ENCODE measurements at places on chromosomes 3 and 15. TPM values are rescaled to one million over a fixed set of nuclear protein-coding genes. Genes with fewer than 3 reads are reported as not detected.

Gene LHFPL4
- not detected for total RNA-seq

Gene SPINK8
- total RNA-seq = not detected

Gene GPD1L
- 5.4 TPM for total RNA-seq

Gene SEMA3G
- 0.10 TPM for total RNA-seq

Gene SLC28A2
- total RNA-seq = not detected

Gene PIGZ
- 0.06 TPM for total RNA-seq

Gene PRICKLE2
- total RNA-seq = 0.23 TPM

- peak; percentile 13 for DNase-seq
These were observed 62.2 kb upstream of the MRPS22 start for GRCh38 chr3:139281522-139282196.

- no peak for DNase-seq
These were observed 46.7 kb downstream of the THBS1 start for GRCh38 chr15:39627451-39628143.

GRCh38 chr3:100525753-100526612, 33.6 kb downstream of the TMEM45A start:
- DNase-seq = no peak

DNA sequence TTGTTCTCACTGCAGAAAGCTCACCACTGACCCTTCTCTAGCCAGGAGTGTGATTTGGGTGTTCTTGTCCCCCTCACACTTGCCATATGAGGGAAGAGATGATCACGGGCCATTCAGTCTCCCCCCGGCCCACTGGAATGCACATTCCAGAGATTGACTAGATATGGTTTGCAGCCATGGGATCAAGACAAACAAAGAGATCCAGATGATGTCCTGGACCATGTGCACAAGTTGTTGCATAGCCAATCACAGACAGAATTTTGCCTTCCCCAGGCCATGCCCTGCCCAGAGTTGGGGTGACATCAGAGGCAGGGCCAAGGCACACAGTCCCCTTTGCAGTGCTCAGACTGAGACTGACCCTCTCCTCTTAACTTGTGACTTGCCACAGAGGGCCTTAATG, 14.8 kb downstream of the MUC13 start:
- peak; percentile 48 for DNase-seq

DNA sequence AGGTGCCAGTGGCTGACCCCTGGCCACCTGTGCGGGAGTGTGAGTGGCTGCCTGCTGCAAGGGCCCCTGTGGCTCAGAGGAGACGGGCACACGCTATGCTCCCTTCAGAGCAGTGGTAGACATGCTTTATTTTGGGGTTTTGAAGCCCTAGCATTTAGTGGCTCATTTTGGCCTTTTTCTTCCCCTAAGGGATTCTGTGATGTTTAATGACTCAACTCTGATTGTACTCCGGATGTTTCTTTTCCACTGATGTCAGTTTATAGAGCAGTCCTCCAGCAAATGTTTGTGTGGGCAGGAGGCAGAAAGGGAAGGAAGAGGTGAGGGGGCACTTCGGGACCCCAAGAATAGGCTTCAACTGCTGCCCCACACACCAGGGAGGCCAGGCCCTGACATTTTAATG, 288.9 kb upstream of the C2CD4B start:
- no peak for DNase-seq

DNA sequence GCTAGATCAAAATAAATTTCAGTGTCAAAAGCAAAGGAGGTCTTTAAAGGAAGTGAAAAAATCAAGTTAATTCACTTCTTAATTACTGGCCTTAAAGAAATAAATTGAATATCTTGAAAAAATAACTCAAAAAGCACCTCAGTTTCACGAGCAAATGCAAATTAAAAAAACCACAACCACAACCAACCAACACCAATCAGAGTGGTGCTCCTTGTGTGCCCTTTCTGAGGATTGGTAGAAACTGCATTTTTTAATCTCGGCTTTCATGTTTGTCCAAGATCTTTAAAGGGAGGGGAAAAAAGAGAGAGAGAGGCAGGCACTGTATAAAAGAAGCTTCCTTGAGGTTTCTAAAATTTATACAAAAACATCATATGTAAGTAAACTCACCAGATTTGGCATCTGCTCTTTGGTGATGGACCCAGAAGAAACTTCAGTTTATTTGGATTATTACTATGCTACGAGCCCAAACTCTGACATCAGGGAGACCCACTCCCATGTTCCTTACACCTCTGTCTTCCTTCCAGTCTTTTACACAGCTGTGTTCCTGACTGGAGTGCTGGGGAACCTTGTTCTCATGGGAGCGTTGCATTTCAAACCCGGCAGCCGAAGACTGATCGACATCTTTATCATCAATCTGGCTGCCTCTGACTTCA, at the start of gene GPR15:
GPR15 (plus strand) TSS at position 357 of the 653 bp plus-strand sequence; CDS start at position 413, 56 bp downstream.
- no peak for DNase-seq

- peak; percentile 24 for DNase-seq
These were observed 57.6 kb downstream of the ST8SIA2 start for GRCh38 chr15:92451225-92451825.

GRCh38 chr3:99319961-99320360, 318.4 kb upstream of the COL8A1 start:
- DNase-seq = no peak

DNA sequence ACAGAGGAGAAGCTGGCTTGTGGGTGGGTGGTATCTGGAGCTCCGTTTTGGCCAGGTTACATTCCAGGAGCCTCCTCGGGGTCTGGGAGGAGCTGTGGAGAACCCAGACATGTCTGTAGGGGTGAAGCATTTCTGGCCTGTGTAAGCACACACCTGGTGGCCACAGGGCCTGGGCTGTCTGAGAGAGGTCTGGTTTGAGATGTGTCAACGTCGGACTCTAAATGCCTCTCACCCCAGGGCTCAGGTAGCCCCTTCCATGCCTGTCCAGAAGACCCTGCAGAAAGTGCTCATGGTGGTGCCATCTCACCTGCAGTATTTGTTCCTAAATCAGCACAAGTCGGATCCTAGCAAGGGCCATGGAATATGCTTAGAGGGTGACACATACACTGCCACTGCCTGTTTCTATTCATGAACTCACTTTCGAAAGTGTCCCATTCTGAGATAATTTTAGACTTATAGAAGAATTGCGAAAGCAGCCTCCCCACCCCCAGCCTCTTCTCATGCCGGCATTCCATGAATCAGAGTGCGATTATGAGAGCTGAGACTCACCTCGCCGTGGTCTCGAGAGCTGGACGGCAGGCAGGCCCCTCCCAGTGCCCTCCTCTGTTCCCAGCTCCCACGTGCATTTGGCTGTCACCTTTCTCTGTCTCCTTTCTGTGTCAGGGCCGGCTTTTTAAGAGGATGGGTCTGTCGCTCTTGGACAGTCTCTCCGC, 63.7 kb downstream of the KLF15 start:
- DNase-seq = no peak

GRCh38 chr15:74062236-74062635, 20.1 kb downstream of the GOLGA6A start:
- no peak for DNase-seq

DNA sequence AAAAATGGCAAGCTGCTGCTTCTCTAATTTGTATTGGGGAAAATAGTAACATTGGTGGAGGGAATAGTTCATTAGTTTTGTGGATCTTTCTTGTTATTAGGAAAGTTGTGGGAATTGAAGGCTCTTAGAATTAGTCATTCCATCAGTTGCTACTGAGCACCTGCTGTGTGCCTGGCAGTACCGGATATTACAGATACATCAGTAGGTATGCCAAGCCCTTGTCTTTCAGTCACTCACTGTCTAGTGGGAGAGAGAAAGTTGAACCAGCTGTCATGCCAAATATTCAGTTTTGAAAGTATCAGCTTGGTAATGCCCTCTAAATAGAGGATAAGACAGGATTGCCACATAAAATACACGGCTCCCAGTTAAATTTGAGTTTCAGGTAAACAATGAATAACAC, 32.5 kb downstream of the IGSF10 start:
- no peak for DNase-seq

- no peak for DNase-seq
These were observed 63.1 kb downstream of the POLQ start for GRCh38 chr3:121482660-121483059.

DNA sequence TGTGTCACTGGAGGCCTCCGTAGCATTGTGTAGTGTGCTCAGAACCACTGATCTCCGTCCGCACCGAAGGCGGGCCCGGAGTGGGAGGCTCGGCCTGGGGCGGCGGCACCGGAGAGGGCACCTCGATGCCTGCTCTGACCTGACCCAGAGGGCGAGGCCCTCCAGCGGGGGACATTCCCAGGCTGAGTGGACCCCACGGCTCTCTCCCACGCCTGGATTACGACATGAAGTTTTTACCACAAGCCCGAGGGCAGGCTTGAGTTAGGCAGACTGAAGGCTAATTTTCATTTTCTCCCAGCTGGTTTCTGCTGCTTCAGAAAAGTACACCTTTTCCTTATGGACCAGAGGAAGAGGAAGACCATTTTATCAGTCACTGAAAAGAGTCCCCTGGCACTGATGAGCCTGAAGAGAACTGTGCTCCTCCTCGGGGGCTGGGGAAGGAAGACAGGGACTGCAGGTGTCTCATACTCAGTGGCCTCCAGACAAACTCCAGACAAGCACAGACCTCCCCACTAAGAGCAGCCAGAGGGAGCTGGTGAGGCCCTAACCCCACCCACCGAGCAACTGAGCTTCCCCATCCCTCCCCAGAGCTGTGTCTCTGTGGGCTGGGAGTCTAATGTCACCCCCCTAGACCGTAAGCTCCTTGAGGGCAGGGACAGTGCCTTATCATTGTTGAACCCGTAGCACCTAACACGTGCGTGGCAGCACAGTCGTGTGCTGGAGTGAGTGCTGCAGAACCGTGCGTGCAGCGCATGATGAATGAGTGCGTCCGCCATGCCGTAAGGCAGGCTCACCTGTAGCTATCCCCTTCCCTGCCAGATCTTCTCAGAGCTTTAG, 74.5 kb upstream of the BLM start:
- no peak for DNase-seq

GRCh38 chr15:63985221-63986184, 60.8 kb downstream of the DAPK2 start:
- DNase-seq = no peak

- DNase-seq = peak; percentile 22
These were observed 48.1 kb upstream of the FRMD4B start for GRCh38 chr3:69433969-69434325.

GRCh38 chr3:50350213-50350526, 405 bp downstream of the NPRL2 start:
- DNase-seq = no peak

- no peak for DNase-seq
These were observed 168.1 kb downstream of the XXYLT1 start for GRCh38 chr3:195102609-195103467.

DNA sequence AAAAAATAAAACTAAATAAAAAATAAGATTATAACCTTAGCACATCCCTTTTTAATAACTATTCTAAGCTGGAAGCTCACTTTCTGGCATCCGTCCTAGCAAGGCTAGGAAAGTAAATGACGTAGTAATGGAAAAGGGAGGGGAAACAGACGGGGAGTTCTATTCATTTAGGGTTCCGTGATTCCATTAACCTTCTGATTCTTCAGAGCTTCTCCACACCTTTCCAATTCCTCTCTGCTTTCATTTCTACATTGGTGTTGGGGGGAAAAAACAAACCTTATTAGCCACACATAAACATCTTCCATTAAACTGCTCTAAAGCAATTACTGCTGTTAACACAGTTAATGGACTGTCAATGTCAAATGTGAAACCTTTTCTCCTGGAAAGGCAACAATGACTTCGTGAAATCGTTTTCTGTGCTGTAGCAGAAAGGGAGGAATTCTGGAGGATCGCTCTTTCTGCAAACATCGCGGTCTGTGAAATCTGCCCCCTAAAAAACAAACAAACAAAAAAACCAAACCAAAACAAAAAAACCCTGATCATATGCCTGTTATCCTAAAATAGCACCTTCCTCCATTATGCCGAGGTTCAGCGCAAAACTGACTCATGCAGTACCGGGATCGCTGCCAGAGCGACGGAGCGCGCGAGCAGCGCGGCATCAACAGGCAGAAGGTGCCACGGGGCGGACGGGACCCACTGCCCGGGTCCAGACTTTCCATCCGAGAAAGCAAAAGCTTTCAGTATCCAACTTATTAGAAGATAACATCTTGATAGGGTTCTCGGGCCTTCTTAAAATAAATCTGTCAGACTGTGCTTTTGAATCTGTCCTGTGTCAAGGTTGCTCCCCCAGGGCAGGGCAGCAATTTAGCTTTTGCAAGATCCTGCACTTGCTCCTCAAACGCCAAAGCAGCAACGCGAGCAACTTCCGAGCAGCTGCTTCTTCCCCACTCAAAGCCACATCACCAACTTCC, 156.2 kb downstream of the FGF12 start:
- DNase-seq = peak; percentile 29

DNA sequence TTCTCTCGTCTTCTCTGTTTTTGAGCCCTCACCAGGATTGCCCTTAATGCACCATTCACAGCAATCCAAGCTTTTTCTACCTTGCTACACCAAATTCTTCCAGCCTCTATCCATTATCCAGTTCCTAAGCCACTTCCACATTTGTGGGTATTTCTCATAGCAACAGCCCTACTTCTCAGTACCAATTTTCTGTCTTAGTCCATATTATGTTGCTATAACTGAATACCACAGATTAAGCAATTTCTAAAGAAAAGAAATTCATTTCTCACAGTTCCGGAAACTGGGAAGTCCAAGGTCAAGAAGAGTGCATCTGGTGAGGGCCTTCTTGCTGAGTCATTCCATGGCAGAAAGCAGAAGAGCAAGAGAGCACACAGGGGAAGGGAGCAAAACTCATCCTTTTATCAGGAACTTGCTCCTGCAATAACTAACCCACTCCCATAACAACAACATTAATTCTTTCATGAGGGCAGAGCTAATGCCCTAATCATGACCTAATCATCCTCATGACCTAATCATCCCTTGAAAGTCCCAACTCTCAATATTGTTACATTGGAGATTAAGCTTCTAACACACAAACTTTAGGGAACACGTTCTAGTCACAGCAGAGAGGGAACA, 9.7 kb upstream of the EIF1B start:
- DNase-seq = no peak

DNA sequence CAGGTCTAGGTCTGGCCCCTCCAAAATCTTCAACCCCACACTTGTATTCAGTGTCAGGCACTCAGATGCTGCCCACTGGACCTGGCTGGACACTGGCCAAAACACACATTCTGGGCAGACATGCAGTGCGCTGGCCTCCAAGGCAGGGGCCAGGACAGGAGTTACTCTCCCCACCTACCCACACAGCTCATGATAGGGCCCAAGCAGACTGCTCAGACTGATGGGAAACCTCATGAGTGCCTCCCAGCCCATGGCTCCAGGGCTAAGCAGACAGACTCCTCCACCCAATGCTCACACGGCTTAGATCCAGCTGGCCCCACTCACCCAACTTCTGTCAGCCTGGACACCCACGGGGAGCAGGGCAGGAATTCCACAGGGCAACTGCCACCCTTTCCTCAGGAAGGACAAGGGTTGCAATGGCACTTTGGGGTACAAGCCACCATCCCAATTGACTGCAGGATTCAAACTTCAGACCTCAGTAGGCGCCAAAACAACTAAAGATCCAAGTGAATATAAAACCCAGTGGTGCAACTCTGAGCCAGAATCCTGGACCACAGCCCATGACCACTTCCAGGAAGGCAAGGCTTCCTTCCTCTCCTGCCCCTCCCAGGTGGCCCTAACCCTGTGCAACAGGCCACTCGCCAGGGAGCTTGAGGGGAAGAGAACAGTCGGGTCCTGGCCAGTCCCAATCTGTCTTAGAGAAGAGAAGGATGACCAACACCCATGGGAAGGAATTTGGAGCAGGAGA, 1.4 kb downstream of the LTF start:
- no peak for DNase-seq

All from SJCRH30 (cell line).